ENCODE measurements at places on chromosomes 13 and 19.

DNA sequence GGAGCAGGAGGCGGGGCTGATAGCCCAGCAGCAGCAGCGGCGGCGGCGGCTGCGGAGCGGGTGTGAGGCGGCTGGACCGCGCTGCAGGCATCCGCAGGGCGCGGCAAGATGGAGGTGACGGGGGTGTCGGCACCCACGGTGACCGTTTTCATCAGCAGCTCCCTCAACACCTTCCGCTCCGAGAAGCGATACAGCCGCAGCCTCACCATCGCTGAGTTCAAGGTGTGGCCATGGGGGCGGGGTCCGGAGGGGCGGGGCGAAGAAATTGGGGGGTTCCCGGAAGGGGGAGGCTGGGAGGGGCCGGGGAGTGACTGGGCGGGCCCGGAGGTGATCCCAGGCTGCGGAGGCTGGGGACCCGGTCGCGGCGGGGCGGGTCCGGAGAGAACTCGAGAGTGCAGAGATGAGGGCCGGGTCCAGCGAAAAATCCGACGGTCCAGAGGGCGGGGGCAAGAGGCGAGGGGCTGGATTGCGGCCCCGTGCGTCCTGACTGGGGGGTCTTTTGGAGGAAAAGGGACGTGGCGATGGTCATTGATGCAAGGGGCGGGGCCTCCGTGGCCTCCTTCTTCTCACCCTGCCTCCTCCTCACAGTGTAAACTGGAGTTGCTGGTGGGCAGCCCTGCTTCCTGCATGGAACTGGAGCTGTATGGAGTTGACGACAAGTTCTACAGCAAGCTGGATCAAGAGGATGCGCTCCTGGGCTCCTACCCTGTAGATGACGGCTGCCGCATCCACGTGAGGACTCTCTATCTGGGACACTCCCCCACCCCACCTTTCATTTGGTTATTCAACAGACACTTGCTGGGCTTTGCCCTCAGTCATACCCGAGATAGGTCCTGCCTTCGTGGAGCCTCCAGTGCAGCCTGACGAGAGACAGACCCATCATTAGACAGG lies at the start of gene TBCB:
TSS of gene TBCB (plus strand) at position 16 of the 891 bp plus-strand sequence. CDS start at position 109, 93 bp downstream.
- DNase-seq, result peak; percentile 90

DNA sequence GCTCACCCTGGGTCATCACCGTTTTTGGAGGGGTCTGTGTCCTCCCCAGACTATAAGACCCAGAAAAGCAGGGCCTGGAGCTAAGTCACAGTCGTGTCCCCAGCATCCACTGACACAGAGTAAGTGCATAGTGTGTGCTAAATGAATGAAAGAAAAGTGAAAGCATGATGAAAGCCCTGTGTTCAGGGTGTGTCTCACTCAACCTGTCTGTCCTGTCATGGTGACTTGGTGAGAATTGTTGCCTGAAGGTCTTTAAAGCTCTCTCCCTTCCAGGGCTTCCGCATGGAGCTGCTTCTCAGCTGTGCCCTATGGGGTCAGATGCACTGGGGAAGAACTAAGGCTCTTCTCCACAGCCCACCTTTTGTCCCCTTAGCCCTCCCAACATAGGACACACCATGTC lies 20.5 kb upstream of the IGFL1 start:
- DNase-seq, result peak; percentile 21

DNA sequence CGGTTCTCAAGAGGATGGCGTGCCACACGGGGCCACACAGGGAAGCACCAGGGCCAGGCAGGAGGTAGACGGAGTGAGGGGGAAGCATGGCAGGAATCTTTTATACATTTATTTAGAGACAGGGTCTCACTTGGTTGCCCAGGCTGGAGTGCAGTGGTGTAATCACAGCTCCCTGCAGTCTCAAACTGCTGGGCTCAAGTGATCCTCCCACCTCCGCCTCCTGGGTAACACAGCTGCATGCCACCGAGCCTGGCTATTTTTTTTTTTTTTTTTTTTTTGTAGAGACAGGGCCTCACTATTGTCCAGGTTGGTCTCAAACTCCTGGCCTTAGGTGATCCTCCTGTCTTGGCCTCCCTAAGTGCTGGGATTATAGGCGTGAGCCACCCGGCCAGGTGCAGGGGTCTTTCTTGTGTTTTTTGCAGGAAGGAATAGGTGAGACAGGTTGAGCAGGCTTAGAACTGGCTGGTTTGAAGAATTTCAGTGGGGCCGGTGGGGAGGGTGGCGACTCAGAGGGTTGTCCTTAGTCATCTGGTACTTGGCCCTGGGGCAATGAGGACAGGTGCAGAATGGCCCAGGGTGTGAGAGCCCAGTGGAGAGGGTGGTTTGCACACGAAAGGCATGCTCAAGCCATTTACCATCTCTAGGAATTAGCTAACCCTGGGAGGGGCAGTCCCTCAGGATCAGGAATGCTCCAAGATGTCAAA lies 7.6 kb downstream of the SSC5D start:
- DNase-seq, result no peak

- DNase-seq, result no peak
Measured at GRCh38 chr13:33577007-33577406, 240.9 kb upstream of the RFC3 start.

DNA sequence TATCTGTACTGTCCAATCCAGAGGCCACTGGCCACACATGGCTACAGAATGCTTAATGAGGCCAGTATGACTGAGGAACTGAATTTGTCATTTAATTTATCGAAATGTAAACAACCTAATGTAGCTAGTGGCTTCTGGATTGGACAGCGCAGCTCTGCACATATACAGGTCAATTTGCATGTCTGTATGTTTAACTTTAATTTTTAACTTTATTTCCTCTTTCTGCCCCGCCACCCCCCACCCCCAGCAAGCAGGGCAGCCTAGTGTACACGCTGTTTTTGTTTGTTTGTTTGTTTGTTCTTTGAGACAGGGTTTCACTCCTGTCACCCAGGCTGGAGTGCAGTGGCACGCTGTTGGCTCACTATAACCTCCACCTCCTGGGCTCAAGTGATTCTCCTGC lies 15.5 kb downstream of the ZSWIM9 start:
- DNase-seq, result no peak

DNA sequence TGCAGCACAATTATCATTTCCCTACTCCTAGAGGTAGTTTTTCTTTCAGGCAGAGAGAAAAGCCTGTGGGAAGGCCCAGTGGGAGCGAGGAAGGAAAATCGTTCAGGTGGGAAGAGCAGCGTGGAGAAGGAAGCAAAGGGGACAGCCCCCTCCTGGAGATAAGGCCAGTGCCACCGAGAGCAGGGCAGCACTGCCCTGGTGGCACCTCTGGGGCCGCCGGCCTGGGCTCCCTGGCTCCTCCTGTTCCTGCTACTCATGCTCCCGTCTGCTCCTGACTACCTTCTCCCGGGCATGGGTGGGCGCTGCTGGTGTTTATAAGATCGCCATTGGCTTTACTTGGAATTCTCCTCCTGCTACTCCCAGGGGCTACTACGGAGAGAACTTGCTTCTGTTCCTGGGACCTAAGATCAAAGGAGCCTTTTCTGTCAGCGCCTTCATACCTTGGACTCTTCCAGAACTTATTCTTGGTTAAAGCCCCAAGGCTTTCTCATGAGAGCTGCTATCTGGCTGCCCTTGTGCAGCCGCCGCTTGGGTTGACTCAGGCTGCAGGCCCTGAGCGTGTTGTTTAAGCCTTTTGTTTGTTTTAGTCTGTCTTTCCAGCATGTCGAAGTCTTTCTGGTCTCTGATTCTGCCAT lies 3.7 kb upstream of the FLT1 start:
- DNase-seq, result no peak

DNA sequence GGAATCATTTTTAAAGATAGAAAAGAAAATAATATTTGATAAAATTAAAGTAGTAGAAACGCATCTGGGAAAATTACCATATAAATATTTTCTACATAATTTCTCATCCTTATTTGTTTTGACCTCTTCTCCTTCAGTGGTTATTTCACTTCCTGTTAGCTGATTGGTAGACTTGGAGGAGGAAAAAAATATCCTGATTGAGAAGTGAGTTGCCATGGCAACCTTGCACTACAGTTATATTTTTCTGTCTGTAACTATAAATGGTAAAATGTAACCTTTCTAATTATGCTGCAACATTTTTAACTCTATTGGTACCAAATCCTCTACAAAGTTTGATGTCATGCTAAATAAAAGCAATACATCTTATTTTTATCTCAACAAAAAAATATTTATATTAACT lies 45.2 kb downstream of the SCEL start:
- DNase-seq, result no peak

DNA sequence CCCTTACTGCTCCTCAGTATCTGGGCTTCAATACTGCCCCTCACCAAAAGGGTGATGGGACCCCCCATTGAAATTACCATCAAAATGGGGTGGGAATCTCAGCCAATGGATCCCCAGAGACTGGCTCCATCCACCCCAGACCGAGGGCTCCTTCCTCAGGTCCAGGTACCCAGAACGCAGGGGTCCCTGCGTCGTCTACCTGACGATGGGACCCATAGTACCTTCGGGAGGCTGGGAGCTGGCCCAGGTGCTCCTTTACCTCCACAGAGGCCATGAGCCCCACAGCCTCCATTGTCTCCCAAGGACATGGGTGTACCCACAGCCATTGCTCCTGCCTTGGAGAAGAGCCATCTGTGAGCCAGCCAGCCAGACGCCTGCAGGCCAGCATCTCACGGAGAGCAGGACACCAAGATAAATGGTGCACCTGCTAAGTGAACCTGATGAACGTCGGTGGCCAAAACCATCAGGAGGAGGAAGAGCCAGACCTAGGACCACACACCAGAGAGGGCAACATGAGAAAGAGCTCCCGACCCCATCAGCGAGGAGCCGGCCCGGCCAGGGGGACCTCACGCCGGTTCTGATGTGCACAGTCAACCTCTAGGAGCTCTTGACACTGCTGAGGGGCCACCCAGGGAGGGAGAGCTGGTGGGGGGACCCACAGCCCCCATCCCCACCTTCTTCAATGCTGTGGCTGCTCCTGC lies 156.8 kb upstream of the SOX1 start:
- peak; percentile 70 for DNase-seq

DNA sequence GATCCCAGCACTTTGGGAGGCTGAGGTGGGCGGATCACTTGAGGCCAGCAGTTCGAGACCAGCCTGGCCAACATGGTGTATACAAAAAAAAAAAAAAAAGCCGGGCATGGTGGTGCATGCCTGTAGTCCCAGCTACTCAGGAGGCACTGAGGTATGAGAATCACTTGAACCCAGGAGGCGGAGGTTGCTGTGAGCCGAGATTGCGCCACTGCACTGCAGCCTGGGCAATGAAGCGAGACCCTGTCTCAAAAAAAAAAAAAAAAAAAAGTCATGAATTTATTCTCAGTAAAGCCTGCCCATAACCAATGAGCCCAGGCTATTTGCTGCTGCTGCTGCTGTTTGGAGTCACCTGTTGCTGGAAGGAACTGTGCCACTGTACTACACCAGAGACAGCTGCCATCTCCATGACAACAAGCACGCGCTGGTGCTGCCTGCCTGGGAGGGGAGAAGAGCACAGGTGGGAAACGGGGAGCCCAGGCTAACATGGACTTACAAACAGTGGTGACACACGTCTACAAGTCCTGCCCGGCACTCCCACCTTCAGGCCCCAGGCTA lies 11.3 kb downstream of the ZFR2 start:
- DNase-seq, result no peak

DNA sequence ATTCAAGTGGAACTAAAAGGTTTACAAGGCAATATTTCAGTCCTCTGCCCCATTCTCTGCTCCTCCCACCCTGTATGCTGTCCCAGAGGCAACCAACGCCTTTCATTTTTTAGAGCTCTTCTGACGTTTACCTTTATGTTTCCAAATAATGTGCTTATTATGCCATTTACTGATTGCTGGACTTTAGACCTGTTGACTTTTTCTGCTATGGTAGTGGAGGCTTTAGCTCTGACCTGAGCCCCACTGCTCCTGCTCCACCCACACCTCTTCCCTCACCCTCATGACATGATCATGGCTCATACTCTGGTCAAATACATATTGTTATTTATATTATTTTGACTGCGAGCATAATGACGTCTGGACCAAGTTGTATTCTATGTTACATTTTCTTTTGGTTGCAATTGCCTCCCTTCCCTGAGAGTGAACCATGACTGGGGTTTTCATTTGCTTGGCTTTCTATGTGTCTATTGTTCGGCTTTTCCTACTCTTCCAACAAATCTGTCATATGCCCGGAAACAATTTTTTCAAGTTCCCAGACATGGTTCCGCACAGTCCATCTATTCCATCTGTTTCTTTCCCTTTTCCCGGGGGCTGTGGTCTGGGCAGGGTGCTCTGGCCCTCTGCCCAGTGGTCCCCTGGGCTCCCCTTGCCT lies 31.4 kb upstream of the GJB6 start:
- no peak for DNase-seq

GRCh38 chr13:25920931-25921330 lies 130.9 kb downstream of the SHISA2 start:
- no peak for DNase-seq

- peak; percentile 71 for DNase-seq
Measured at GRCh38 chr19:4369888-4370260, 26.5 kb downstream of the MPND start.

DNA sequence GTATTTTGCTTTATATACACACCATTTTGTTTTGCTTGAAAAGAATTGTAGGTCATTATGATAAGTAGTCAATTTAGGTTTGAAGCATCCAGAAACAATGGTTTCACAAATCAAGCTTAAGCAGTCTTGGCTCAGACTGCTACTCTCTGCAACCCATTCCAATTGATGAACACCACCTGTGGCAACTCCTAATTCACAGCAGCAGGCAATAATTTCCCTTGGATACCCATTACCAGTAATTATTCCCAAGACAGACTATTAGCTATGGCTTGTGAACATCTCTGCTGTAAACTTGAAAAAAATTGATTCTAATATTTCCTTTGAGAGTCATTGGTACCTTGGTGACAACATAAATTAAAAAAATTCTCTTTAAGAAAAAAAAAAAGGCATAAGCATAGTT lies 299.3 kb upstream of the SLITRK6 start:
- no peak for DNase-seq
